ENCODE measurements at places on chromosomes 5 and 9.
A peak's percentile ranks its signal among the peaks of the same experiment; 100 is the strongest.

- no peak for DNase-seq
These were observed 150.5 kb upstream of the CDKN2B start for GRCh38 chr9:22159586-22159985.

GRCh38 chr5:116564312-116564711 lies 10.3 kb downstream of the SEMA6A start:
- no peak for DNase-seq

GRCh38 chr9:121207371-121207940 lies 5.8 kb upstream of the RAB14 start:
- DNase-seq, result no peak

- DNase-seq, result no peak
These were observed 2.3 kb downstream of the SMIM33 start for GRCh38 chr5:139473105-139473504.

GRCh38 chr5:84764227-84764626 lies 379.5 kb upstream of the EDIL3 start:
- DNase-seq, result no peak

DNA sequence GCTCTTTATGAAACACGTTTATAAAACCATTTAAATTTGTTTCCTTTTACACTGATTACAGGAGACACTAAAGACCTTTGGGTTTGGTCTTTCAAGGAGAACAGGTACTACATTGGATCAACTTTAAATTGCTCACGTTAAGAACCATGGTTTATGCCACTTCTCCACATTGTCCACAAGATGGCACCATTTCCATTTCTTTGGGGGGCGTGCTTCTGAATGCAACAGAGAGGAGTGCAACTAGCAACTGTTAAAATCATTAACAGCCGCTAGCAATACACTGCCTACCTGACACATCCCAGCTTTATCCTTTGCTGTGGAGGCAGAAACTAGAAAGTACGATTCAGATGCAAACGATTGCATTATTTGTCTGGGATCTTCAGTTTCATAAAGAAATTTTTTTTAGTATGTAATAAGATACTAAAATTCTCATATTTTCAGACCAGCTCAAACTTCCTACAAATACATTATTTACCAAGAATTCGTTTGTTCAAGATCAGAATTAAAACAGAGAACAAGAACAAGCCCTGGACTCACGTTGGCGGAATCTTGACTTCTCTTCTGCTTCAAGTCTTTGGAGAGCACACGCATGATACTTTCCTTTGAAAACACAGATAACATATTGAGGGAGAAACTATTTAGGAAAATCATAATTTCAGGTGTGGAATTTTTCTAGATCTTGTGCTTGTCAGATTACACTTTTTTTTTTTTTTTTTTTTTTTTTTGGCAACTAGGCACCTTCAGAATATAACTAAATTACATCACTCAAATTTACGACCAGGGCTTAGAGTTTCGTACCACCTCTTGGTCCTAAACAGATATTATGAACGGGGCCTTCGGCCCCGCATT lies 702 bp downstream of the CDC20B start:
- DNase-seq, result peak; percentile 41

DNA sequence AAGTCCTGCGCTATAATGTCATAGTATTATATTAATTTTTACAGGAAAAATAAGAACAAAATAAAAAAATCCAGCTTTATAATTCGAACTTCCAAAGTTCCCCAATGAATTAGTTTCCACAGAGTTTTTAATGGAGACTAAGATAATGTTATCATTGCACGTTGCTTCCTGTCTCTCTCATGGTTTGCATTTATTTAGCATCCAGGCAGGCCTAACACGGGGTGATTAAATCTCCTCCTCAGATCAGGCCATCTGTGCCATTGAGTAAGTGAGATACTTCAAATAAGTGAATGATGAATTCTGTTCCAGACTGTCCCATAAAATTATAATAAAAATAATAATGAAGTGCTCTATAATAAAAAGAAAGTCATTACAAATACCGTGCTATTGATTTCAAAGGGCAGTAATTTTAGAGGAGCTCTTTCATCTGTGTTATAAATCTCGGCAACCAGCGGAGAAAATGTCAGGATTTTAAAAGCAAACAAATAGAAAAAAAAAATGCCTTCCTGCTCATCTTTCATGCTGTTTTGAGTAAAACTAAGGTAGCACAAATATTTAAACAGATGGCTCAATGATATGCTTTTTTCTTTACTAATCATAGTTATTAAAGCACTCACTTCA lies 570.6 kb upstream of the ZNF608 start:
- DNase-seq, result peak; percentile 52

- DNase-seq, result no peak
These were observed 17.6 kb upstream of the VCAN start for GRCh38 chr5:83453937-83454336.

- DNase-seq, result no peak
These were observed 63.1 kb upstream of the UBAC1 start for GRCh38 chr9:136024286-136024685.

DNA sequence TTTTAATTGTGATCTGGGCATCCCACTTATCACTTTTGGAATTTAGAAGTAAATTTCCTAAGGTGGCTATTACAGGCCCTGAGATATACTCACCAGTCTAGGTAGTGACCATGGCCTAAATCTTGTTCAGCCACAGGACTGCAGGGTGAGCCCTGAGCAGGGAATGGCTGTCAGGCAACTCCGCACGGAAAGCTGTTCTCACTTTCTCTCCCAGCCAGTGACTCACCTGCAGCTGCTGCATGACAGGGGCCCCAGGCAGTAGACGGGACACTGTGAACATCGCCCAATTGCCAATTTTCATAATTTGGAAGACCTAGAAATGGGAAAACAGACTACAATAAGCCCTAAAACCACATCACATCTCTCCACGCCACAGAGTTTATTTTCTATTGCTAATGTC lies 69.6 kb upstream of the TAF1L start:
- no peak for DNase-seq

DNA sequence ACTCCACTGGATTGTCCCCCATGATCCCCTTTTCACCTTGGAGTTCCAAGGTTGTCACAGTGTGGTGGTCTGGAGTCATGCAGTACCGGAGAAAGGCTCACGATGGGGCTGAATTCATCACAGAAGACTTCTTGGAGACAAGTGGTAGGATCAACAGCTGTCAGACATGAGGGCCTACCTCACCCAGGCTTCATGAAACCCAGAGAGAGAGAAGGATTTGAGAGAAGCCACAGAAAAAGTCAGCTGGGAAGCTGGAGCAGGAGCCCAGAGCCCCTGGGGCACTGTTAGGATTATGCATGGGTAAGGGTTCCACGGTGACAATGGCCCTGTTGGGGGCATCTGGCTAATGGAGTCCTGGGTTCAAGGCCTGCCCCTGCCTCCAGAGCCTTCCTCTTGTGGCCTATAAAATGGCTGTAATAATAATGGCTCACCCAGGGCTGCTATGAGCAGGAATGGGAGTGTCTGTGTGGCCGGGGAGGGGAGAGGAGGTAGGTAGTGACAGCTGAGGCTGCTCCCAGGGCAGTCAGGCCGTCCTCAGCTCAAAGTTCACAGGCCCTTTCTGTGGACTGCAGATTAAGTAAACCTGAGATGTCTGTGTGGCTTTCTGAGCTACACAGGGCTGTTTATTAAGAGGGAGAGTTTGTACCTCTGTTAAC lies 910 bp downstream of the TRIM14 start:
- no peak for DNase-seq

GRCh38 chr5:50963971-50964745 lies 297.7 kb downstream of the PARP8 start:
- DNase-seq, result no peak

GRCh38 chr5:109455598-109456096 lies 45.9 kb upstream of the PJA2 start:
- no peak for DNase-seq

DNA sequence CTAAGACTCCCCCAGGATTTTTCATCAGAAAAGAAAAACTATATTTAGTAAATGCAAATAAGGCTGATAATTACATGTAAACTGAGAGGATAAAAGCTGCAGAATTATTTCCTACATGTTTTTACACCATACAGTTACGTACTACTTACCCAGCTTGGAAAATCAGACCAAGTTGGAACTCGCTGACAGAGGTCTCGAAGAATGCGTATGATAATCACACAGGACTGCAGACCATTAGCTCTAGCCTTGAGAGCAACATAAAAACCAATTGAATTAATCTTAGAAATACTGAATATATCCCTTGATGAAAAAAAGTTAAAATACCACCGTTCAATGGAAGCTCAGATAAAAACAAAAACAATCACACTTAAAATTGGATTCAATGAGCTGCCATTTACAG lies 65.6 kb downstream of the ZFR start:
- DNase-seq, result no peak

GRCh38 chr5:10307206-10308148 lies at the start of gene CMBL:
TSS of gene CMBL (minus strand) at chr5:10307902. CDS start at chr5:10290762, 17,140 bp downstream.
- DNase-seq, result no peak

GRCh38 chr5:128083811-128084227 lies 253 bp downstream of the SLC12A2 start:
- DNase-seq, result no peak

- no peak for DNase-seq
These were observed 3.5 kb upstream of the PHYHD1 start for GRCh38 chr9:128917151-128917849.

GRCh38 chr5:159409801-159410200 lies 79.5 kb upstream of the IL12B start:
- no peak for DNase-seq

Data from NCI-H1436 treated with DMSO at 0.1 percent for 48 hours (cell line).